Motor neuron (in vitro differentiated cells): ENCODE measurements at places on chromosomes 11 and 22. TPM values are rescaled to one million over a fixed set of nuclear protein-coding genes. Genes with fewer than 3 reads are reported as not detected.
A peak's percentile ranks its signal among the peaks of the same experiment; 100 is the strongest.

DNA sequence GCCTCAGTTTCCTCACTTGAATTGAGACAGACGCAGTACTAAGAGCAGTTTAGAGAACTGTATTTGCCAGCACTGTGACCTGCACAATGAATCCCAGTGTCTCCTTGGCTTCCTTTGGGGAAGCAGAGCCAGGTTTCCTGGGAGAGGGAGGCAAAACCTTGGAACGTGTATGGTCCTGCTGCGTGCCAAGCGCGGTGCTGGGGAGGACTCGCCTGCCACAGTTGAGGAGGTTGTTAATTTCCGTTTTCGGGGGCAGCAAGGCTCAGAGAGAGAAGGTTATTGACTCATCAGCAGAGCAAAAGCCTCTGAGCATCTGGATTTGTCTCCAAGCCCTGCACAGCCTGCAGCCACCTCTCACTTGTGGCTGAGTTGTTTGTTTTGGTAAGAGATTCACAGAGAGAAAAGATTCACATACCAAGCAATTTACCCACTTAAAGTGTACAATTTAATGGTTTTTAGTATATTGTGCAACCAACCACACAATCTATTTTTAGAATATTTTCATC is 10.8 kb downstream of the SYT12 start:
- ATAC-seq = peak; percentile 67

OSM gene
- 0.08 TPM in 1 of 2 replicates, not detected in the other for total RNA-seq

GRCh38 chr22:30586414-30586813 is 5.3 kb downstream of the PES1 start:
- no peak for ATAC-seq

GAS2 gene
- total RNA-seq = 4.0 and 4.8 TPM in 2 replicates

GRCh38 chr11:112346586-112346985 is 85.9 kb upstream of the PLET1 start:
- ATAC-seq = no peak

SLC5A1 gene
- total RNA-seq = not detected in 2 replicates

DNA sequence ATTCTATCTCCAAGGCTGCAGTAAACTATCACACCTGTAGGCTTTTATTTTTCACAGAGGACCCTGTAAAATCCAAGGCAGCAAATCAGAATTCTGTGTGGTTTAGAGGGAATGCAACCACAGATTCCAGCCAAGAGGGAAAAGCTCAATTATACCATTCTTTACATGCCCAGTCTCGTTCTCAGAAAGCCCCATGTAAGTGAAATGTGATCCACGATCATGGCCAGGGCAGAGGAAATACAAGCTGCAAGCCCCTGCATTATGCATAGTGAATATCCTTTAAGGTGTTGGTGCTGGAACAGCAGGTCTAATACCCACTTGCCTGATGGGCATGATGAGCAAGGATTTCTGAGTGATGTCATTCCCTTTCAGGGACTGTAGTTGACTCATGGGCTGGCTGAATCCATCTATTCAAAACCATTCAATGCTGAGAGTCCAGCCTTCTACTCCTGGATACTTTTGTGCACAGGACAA is 198.7 kb upstream of the MTMR2 start:
- ATAC-seq = no peak

DNA sequence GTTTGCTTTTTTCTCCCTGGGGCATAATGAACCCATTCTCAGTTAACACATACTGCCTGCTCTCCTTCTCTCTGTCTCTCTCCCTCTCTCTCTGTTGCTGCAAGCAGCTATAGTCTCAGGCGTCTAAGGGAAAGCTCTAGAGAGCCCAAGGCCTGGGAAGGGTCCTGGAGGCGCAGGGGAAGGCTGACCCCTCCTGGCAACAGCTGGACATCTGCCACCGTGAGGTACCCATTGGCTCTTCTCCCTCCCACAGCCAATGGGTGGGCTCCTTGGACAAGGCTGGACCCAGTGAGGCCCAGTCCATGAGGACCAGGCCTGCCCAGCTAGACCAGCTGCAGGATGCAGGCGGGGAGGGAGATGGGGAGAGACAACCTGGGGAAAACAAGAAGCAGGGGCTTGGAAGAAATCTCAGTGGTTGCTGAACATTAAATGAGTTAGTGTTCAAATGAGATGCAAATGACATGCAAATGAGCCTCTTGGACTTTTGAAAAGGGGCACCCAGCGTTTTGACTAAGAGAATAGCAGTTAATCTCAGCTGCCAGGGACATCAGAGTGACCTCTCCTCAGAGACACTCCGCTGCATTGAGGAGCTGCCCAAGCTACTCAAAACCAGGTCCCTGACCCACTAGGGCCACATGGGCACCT is 349.7 kb downstream of the BUD13 start:
- peak; percentile 29 for ATAC-seq

GRCh38 chr11:64872790-64873488 is 5.5 kb downstream of the EHD1 start:
- ATAC-seq = no peak

DNA sequence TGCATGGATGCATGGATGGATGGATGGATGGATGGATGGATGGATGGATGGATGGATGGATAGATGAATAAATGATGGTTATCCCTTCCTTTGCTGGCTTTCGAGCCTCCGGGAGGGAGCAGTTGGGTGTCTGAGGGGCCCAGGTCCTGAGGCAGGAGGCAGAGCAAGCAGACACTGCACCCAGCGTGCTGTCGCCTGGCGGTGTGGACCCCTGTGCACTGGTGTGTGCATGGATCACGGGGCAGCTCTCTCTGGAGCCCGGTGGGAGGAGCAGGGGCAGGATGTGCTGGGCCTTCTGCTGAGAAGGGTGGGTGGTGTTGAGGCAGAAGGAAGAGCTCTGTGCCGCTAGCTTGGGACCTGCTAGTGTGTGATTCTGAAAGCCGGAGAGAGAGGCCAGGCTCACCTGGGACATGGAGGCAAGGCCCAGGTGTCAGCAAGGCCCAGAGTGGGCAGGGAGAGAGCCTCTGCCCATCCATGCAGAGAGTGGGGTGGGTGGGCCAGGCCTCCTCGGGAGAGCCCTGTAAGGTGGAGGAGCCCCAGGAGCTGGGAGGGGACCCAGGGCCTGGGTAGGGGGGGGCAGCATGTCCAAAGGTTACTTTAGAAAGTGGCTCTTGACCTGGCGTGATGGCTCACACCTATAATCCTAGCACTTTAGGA is 254.4 kb downstream of the BRD1 start:
- ATAC-seq = no peak

KCNK4 gene
- 0.31 TPM in 1 of 2 replicates, not detected in the other for total RNA-seq
